ENCODE measurements at places on chromosomes 11 and 22. TPM values are rescaled to one million over a fixed set of nuclear protein-coding genes. Genes with fewer than 3 reads are reported as not detected.

Gene BATF2
- total RNA-seq, result 6.3 TPM

Gene PARVG
- total RNA-seq, result 20.4 TPM

- H3K36me3 ChIP-seq, result no peaks in the 10 kb centered on the region
- H3K27ac ChIP-seq, result no peak overlapping the region
- H3K4me3 ChIP-seq, result no peak overlapping the region
- H3K27me3 ChIP-seq, result no peaks in the 10 kb centered on the region
Measured at GRCh38 chr22:39712081-39712480, 141.5 kb downstream of the CACNA1I start.

- H3K27me3 ChIP-seq, result no peaks in the 10 kb centered on the region
- no peak for DNase-seq
- H3K4me3 ChIP-seq, result no peak overlapping the region
- no peaks in the 10 kb centered on the region for H3K4me1 ChIP-seq
- H3K36me3 ChIP-seq, result no peaks in the 10 kb centered on the region
Measured at GRCh38 chr11:117621226-117621625, 175.8 kb downstream of the DSCAML1 start.

GRCh38 chr11:11969380-11970215 lies 38.8 kb downstream of the DKK3 start:
- no peak overlapping the region for H3K27ac ChIP-seq
- H3K27me3 ChIP-seq, result no peaks in the 10 kb centered on the region
- no peaks in the 10 kb centered on the region for H3K36me3 ChIP-seq
- no peak for DNase-seq

DNA sequence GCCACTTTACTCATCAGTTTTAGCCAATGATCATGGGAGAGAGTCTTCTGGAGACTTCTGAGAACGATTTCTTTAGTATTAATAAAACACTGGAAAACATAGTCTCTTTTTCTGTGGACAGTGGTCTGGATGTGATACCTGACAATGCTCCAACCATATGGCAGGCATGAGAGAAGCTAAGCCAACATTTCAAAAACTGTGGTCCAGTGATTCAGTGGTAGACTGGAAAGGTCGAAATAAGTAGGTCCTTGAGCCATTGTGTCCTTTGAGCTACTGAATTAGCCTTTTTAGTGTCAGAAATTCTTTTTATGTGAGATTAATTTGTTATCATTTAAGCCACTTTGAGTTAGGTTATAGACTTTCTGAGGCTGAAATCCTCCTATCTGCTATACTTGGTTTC lies 197.7 kb upstream of the CTSC start:
- H3K4me3 ChIP-seq, result no peak overlapping the region
- peaks cover 7% of the 10 kb centered on the region for H3K4me1 ChIP-seq
- no peak overlapping the region for H3K27ac ChIP-seq
- no peaks in the 10 kb centered on the region for H3K27me3 ChIP-seq
- H3K36me3 ChIP-seq, result no peaks in the 10 kb centered on the region
- DNase-seq, result no peak

DNA sequence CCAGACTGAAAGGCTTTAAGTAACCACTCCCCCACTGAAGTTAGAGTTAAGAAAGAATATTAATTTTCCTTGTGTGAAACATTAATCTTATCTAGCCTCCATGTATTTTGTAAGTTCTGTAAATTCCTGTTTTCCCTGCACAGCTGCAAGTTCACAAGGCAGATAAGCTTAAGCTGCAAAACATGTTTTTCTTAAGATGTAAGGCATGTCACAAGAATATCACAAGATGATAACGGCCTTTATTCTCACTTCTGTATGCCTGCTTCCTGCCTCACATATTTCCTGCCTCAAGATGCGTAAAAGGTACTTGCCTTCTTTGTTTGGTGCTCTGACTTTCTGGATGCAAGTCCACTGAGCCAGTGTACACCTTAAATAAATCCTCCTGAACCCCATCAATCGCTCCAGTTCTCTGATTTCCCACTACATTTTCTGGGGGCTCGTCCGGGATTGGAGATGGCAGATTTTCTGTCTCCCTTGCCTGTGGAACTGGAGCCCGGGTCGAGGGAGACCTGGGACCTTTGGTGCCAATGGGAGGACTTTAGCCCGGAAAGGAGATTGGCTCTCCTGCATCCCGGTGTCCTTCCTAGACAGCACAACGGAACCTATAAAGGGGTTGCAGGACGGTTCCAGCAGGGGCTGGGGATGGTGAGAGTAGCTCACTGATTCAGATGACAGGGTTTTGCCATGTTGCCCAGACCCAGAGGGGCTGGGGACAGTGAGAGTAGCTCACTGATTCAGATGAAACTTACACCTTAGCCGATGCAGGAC lies 30.2 kb downstream of the PPARA start:
- H3K4me1 ChIP-seq, result no peaks in the 10 kb centered on the region
- no peak for DNase-seq
- no peaks in the 10 kb centered on the region for H3K27me3 ChIP-seq
